Memory B cell (primary cell): ENCODE measurements at places on chromosomes 7 and 10.

- DNase-seq, result no peak
Observed at GRCh38 chr10:24944512-24945255, 7.7 kb downstream of the PRTFDC1 start.

DNA sequence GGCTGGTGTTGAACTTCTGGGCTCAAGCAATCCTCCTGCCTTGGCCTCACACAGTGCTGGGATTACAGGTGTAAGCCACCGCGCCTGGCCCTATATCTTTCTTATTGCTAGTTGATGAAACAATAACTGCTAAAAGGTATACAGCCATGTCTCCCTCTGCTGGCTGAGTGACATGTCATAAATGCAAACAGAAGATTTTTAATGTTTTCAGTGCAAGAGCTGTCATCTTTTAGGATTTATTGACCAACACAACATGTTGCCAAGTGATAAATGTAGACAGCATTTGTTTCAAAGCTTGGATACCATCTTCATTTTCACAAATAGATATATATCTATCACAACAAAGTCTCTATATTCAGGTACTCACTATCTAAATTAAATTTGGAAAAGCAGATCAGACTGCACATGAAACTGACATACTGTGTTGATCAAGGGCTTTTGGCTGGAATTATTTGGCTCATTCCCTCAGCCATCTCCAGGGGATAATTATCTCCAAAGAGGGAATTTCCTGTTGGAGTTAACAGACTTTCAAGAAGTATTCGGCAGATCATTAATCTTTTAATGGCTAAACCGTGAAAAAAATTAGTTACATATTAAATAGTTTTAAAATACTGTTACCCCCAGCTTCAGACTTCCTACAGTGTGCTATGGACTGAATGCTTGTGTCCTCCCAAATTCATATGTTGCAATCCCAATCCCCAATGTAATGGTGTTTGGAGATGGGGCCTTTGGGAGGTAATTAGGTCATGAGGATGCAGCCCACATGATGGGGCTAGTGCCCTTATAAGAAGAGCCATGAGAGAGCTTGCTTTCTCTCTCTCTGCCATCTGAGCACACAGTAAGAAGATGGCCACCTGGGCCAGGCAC is 41.3 kb upstream of the SRPK2 start:
- DNase-seq, result peak; percentile 48

GRCh38 chr10:5640501-5640900 is 25.9 kb downstream of the ASB13 start:
- DNase-seq, result no peak

DNA sequence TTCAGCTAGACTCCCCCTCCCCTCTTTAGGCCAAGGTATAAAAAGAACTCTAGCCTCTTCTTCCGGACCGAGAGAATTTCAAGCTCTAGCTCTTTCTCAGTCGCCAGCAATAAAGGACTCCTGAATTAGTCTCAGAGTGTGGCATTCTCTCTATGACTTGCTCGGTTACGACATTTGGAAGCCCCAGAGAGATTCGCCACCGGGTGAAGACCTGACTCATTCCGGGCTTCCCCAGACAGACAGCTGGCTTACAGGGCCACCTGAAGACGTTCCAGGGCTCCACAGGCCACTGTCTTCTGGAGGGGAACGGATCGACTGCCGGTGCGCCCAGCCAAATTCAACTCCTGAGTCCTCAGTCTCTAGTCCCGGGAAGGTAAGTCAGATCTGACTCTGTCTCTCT is at the start of gene AKR1B15:
Gene AKR1B15, plus strand, starts transcription at position 234 of the 400 bp plus-strand sequence. CDS start 15,510 bp downstream, outside the sequence.
- DNase-seq, result no peak

DNA sequence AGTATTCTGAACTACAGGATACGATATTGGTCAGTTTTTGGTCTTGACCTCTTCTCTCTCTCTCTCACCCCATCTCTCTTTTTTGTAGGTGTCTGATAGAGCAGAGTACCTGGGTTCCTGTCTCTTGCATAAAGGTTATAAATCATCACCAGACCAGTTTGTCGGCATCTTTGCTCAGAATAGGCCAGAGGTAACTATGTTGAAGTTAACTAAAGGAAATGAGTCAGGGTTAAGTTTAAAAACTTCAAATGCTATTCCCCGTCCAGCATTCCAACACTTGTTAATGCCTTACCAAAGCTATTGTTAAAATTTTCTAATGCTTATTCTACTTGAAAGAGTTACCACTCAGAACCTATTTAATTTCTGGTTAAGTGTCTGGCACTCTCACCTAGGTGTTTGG is 30.7 kb downstream of the ACSL5 start:
- DNase-seq, result no peak

DNA sequence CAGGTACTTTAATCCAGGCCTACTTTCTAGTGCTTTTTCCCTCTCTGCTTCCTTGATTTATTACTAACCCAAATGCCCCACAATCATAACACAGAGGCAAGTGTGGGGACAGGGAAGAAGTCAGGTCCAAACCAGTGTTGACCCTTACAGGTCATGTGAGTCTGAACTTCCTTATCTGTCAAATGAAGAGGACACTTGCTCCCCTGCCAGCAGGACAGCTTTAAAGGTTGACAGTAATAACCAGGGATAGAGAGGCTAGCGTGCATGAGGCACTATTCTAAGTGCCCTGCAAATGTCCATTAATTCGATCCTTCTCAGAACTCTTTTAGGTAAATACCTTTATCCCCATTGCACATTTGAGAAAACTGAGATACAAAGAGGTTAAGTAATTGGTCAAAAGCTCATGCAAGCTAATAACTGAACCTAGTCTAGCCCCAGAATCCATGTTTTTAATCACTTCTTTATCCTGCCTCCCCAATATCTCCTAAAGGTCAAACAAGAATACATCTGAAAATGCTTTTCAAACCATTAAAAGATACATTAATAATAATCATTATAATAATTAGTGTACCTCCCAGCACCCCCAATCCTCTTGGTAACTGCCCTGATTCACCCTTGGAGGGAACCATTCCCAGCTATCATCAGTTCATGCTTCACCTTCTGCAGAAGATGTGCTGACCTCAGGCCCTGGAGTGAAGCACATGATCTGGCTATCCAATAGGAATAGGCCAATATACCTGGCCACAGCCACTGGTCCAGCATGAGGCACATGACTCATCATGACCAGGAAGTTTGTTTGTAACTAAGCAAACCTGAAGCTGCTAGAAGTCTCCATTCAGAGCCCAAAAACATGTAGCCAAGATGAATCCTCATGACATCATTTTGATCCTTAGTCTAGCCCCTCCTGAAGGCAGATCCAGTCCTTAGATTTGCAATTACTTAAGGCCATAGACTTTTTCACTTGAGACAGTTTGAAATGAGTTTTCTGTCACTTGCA is 40.7 kb downstream of the SGMS1 start:
- DNase-seq, result no peak
